Peyer's patch (tissue), 4 donors: ENCODE measurements at places on chromosomes 2 and 18. TPM values are rescaled to one million over a fixed set of nuclear protein-coding genes. Genes with fewer than 3 reads are reported as not detected.

DNA sequence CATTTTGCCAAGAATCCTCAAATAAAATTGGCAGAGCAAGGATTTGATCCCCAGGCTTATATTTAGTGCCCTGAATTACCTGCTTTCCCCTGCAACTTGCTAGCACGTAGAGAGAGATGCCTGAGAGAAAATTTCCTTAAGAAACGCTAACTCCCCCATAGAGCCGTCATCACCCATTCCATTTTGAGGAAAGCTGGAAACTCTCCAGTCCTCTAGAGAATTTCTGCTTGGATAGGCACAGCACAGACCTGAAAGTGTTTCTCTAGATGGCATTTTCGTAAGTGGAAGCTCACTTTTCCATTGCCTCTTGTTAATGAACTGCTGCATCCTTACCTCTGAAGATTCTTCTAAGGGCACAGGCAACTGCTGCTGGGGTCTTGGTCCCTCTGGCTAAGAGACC is 277.8 kb upstream of the SIX2 start:
- no peak for DNase-seq

TEX44 gene
- not detected for total RNA-seq

- no peak for DNase-seq
Measured at GRCh38 chr2:43273529-43273928, 47.1 kb upstream of the ZFP36L2 start.

DNA sequence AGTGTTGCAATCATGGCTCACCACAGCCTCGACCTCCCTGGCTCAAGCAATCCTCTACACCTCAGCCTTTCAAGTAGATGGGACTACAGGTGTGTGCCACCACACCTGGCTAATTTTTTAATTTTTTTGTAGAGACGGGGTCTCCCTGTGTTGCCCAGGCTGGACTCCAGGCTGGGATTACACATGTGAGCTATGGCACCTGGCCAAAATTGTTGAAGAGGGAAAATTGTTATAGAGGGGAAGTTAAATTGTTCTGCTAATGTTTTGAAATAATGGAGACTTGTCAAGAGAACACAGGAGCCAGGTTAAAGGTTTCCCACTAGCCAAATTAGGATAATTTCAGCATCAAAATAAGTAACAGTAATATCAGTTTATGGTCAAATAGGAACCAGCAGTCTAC is 25.1 kb downstream of the PPIG start:
- DNase-seq: no peak

DNA sequence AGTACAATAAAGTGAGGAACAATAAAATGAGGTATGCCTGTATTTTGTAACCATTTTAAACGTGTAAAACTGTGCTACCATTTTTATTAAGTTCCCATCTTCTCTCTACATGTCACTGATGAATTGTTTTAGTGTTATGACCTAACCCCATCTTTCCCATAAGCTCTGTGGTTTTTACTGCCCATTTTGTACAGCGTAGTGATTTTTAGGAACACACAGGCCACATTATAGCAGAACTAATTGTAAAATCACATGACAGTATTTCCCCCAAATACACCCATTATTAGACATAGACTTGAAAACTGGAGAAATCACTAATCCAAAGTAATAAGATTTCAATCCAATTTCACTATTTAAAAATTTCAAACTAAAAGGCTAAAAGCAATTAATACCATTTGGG is 130.7 kb downstream of the TMEM247 start:
- DNase-seq: no peak

DNA sequence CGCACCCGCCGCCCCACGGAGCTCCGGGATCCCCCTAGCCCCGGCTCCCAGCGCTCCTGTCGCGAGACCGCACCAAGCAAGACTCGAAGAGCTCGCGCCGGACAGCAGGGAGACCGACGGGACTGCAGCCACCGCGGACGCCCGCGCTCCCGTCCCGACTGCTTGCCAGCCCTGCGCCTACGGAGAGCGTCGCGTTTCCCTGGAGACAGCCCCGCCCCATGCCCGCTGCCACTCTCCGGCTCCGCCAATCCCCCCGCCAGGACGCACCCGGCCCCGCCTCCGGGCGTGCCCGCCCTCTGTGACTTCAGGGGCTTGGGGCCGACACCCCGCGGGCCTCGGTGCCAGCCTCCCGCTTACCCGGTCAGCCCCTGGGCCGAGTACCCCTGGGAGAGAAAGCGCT is at the start of gene ANKMY1:
TSS of gene ANKMY1 (minus strand) at position 181 of the 400 bp plus-strand sequence. CDS start 653 bp downstream, outside the sequence.
- peak; percentile 75 for DNase-seq

DNA sequence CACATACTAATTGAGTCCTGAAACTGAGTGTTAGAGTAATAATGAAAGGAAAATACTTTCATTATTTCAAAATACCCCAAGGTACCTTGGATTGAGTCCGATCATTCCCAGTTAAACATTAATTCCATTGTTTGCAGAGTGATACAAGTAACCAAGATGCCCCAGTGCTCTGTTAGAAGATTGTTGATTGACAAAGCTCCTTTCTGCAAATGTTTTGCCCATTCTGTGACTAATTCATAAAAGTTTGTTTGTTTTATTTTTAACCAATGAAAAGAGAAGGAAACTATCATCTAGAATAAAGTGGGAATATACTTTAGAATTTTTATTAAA is 124.0 kb downstream of the GULP1 start:
- no peak for DNase-seq

LYG2 gene
- total RNA-seq: not detected

DNA sequence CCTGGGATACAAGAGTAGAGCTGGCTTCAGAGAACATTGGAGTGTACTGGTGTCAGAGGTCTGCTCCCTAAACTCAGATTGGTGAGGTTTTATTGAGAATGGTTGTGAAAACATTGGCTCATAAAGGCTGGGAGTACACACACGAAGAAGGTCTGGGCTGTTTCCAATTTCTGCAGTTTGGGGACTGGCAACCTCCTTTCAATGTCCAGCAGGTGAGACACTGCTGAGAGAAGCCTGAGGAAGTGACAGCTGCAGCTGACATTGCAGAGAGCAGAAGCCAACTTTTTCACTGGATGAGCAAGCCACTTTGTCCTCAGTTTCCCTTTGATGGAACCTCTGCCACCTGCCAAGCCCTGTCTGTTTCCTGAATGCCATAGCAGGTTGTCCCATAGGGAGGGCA is 346.6 kb upstream of the SPRED2 start:
- DNase-seq: no peak

DNA sequence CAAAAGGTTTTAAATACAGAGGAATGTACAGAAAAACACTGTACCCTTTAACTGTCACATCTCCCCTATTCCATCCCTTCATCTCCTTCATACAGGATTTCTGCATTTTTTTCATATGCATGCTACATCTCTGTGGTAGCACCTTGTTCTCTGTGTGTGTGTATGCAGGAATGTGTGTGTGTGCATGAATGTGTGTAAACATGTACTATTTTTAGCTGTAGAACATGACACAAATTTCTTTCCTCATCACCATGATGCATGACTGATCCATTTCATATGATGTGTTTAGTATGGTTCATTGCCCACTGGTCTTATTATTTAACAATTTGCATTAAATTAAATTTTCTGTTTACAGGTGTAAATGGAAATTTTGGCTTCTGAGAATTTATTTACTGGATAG is 21.5 kb upstream of the ZEB2 start:
- no peak for DNase-seq

DNA sequence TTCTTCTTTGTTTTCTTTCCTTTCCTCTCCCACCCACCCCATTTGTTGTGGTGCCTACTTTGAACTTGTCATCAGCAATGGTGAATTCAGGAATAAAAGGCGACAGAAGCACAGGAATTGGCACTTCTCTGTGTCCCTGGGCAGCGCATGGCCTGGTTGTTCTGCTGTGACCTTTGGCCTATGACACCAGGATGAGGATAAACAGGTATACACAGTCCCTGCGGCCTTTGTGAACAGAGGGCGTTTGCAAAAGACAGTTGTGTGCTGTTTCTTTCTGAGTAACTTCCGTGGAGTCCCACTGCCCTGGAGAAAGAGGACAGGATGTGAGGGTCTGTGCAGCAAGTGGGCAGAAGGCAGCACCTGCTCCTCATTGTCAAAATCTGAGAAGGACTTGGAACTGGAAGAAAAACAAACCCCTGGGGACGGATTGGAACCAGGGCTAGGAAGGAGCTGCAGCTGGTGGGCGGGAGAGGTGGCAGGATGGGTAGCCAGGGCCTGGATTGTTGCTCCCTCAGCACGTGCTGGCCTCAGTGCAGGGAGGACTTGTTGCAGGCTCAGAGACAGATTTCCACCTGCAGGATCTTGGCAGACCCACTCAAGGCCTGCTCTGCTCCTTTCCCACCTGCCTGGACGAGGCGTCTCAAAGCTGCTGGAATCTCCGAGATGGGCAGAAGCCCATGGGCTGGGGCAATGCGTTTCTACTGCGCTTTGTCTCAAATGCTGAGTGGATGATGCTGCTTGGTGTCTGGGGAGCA is 159.5 kb downstream of the ACKR3 start:
- no peak for DNase-seq

TDRD15 gene
- total RNA-seq: not detected

DNA sequence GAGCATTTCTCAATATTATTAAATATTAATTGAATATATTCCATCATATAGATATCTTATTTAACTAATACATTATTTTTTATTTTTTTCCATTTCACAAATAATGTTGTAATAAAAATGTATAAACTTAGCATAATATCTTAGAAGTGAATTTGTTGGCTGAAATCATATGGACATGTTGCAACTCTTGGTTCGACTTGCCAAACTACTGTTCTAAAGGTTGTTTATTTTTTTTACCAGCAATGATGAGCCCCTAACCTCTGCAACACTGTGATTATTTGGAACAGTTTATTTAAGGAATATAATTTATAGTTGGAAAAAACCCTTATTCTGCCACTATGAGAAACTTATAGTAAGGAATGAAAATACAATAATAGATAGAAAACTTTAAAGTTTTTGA is 8.8 kb upstream of the NAB1 start:
- DNase-seq: no peak
